ENCODE measurements at places on chromosomes 7 and 10.

- no peaks in the 10 kb centered on the region for H3K27me3 ChIP-seq
- no peaks in the 10 kb centered on the region for H3K4me1 ChIP-seq
- no peak overlapping the region for H3K4me3 ChIP-seq
- H3K27ac ChIP-seq: no peak overlapping the region
- H3K36me3 ChIP-seq: no peaks in the 10 kb centered on the region
- DNase-seq: no peak
Measured at GRCh38 chr10:82661701-82662100, 786.7 kb downstream of the NRG3 start.

- DNase-seq: no peak
- peaks cover 5% of the 10 kb centered on the region for H3K27me3 ChIP-seq
- no peaks in the 10 kb centered on the region for H3K4me1 ChIP-seq
- H3K4me3 ChIP-seq: no peak overlapping the region
- H3K36me3 ChIP-seq: no peaks in the 10 kb centered on the region
Measured at GRCh38 chr10:122702275-122702674, 2.6 kb upstream of the C10orf120 start.

- no peak for DNase-seq
- H3K4me3 ChIP-seq: no peak overlapping the region
- H3K4me1 ChIP-seq: no peaks in the 10 kb centered on the region
- H3K27ac ChIP-seq: no peak overlapping the region
- H3K36me3 ChIP-seq: no peaks in the 10 kb centered on the region
Measured at GRCh38 chr10:100810091-100810834, 64.9 kb downstream of the PAX2 start.

- H3K27ac ChIP-seq: no peak overlapping the region
- no peaks in the 10 kb centered on the region for H3K4me1 ChIP-seq
- H3K36me3 ChIP-seq: no peaks in the 10 kb centered on the region
- DNase-seq: no peak
- no peaks in the 10 kb centered on the region for H3K27me3 ChIP-seq
- H3K4me3 ChIP-seq: no peak overlapping the region
Measured at GRCh38 chr7:47803025-47803424, 145.2 kb downstream of the PKD1L1 start.

GRCh38 chr10:19713800-19714525 lies 102.3 kb upstream of the PLXDC2 start:
- no peaks in the 10 kb centered on the region for H3K4me1 ChIP-seq
- no peak overlapping the region for H3K27ac ChIP-seq
- no peak for DNase-seq
- no peak overlapping the region for H3K4me3 ChIP-seq
- no peaks in the 10 kb centered on the region for H3K27me3 ChIP-seq

DNA sequence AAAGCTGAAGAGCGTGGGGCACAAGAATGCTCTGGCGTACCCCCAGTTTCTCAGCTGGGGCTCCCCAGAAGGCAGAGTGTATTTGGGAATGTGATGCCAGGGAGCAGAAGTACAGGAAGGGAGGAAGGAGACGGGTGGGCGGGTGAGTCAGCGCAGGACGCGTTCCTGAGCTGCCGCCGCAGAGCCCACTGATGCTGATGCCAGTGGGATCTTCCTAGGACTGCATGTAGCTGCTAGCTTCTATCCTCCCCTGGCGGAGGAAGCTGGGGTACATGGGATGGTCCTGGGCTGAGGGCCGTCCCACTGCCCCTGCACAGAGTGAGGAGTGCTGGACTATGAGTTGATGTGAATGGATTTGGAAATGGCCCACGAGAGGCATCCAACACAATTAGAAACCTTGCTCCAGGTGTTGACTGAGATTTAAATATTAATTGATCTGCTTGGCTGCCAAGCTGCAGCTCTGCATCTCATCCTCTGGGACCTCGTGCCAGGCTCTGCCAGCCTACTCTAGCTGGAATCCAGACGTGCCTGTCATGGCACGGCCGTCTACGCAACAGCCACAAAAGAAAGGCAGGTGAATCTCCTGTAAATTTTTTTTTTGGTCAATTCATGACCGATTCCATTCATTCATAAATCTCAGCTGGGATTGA lies 66.2 kb upstream of the RHEB start:
- no peak overlapping the region for H3K4me3 ChIP-seq
- no peaks in the 10 kb centered on the region for H3K27me3 ChIP-seq
- no peak overlapping the region for H3K27ac ChIP-seq
- peaks cover 8% of the 10 kb centered on the region for H3K36me3 ChIP-seq
- DNase-seq: no peak

DNA sequence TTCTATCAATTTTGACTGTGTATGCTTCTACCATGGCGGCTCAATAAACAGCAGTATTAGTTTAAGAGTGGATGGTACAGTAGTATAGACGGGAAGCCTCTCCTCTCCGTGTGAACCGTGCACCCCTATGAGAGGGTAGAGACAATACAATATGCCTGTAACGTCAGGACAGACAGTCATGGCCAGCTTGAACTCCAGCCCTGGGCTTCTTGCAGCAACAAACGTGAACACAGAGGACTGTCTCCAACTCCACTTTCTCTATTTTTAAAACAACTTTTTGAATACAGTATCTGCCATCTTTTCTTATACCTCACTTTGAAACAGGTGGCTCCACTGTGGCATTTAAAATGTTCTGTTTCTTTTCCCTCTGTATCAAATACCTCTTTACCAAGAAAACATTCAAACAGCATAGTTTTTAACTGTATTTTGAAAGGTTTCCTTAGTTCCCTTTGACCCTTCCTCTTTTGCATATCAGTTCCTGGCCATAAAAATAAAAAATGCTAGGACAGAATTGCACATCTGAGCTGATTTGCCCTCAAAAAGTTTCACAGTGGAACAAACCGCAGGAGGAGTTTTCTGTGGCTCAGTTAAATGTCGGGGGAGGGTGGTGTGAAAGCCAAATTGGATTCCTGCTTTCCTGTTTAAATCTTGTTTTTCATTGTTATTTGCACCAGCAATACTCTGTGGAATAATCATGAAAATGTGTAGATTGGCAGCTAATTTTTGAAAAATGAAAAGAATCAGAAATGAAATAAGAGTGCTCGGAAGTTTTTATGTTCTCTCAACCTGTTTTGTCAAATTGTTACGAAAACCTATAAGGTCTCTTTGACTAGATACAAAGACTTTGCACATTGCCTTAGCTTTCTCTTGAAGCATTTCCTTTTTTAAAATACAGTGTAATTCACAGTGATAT lies 8.0 kb downstream of the IKZF1 start:
- no peaks in the 10 kb centered on the region for H3K27me3 ChIP-seq
- H3K27ac ChIP-seq: peak overlapping the region; percentile 100
- peaks cover 95% of the 10 kb centered on the region for H3K36me3 ChIP-seq

GRCh38 chr10:2476218-2476811 lies 591.0 kb upstream of the PFKP start:
- no peaks in the 10 kb centered on the region for H3K27me3 ChIP-seq
- no peaks in the 10 kb centered on the region for H3K36me3 ChIP-seq
- no peak overlapping the region for H3K27ac ChIP-seq
- no peaks in the 10 kb centered on the region for H3K4me1 ChIP-seq
- DNase-seq: no peak

- H3K4me3 ChIP-seq: peak overlapping the region; percentile 74
- H3K36me3 ChIP-seq: no peaks in the 10 kb centered on the region
- H3K27ac ChIP-seq: peak overlapping the region; percentile 56
Measured at GRCh38 chr7:48035967-48036478, 680 bp downstream of the C7orf57 start.

DNA sequence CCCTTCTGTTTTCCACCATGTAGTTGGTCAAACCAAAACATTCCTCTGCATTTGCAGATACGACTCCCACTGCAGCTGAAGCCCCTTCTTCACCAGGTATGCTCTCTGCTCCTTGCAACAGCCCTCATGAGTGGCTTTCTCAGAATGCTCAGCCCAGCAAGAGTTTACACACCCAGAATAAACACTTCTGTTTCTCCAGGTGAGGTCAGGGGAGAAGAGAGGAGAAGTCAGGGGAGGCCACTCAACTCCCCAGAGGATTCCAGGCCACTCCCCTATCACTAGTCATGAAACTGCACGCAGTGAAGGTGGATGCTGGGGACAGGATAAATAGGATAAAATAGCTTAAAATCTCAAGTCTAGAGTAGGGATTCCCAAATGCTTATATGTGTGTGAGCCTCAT lies 31.2 kb downstream of the CUZD1 start:
- H3K27me3 ChIP-seq: peaks cover 17% of the 10 kb centered on the region
- H3K27ac ChIP-seq: no peak overlapping the region

DNA sequence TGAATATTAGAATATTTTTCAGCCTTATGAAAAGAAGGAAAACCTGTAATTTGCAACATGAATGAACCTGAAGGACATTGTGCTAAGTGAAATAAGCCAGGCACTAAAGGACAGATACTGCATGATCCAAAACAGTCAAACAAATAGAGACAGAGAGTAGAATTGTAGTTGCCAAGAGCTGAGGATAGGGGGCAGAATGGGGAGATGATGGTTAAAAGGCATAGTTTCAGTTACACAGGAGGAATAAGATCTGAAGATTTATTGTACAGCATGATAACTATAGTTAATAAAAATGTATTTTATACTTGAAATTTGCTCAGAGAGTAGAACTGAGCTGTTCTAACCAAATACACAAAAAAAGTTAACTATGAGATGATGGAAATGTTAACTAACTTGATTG lies 149.0 kb upstream of the TMEM106B start:
- no peak for DNase-seq
- no peaks in the 10 kb centered on the region for H3K27me3 ChIP-seq
- H3K27ac ChIP-seq: no peak overlapping the region
- no peak overlapping the region for H3K4me3 ChIP-seq

- no peaks in the 10 kb centered on the region for H3K36me3 ChIP-seq
- no peak overlapping the region for H3K4me3 ChIP-seq
- H3K27me3 ChIP-seq: peaks cover 20% of the 10 kb centered on the region
- DNase-seq: no peak
- H3K4me1 ChIP-seq: peaks cover 9% of the 10 kb centered on the region
Measured at GRCh38 chr7:66505009-66505408, 123.7 kb upstream of the KCTD7 start.

GRCh38 chr7:97671571-97671970 lies 60.3 kb upstream of the TAC1 start:
- H3K36me3 ChIP-seq: no peaks in the 10 kb centered on the region
- peaks cover 3% of the 10 kb centered on the region for H3K27me3 ChIP-seq
- H3K4me3 ChIP-seq: no peak overlapping the region
- no peak for DNase-seq

- DNase-seq: no peak
- H3K36me3 ChIP-seq: no peaks in the 10 kb centered on the region
- H3K4me3 ChIP-seq: no peak overlapping the region
- H3K4me1 ChIP-seq: no peaks in the 10 kb centered on the region
- H3K27me3 ChIP-seq: no peaks in the 10 kb centered on the region
Measured at GRCh38 chr10:115606741-115607140, 513.6 kb downstream of the ATRNL1 start.

DNA sequence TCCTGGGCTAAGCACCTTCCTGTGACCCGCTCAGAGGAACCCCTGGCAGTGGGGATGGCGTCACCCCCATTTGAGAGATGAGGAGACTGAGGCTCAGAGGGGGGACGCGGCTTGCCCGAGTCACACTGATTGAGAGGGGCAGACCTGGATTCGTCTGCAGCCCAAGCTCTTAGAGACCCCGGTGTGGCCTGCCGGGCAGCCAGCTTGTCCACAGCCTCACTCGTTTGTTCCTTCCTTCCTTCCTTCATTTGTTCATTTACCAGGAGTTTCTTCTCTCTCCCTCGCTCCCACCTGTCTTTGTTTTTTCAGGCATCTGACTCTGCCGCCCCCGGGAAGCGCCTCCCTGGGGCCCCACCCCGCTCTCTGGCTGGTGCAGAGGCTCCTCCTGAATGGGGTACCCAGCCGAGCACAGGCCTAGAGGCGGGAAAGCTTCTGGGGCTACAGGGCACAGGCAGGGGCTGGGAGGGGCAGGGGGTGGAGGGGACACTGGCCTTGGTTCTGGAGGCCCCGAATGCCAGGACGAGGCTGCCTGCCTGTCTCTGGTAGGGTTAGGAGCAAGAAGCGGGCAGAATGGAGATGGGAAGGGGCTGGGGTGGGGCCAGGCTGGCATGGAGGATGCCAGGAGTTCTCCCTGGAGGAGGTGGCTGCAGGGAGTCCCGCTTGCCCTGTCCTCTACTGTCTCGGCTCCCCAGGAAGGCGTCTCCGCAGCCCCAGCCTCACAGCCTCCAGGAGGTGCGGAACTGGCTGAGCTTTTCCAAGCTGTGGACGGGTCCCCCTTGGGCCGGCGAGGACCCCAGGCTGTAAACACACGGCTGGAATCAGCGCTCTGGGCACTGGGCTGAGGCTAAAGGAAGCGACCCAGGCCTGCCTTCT lies 91.6 kb downstream of the UNCX start:
- no peak overlapping the region for H3K27ac ChIP-seq
- no peaks in the 10 kb centered on the region for H3K27me3 ChIP-seq
- no peaks in the 10 kb centered on the region for H3K36me3 ChIP-seq
- H3K4me3 ChIP-seq: no peak overlapping the region

DNA sequence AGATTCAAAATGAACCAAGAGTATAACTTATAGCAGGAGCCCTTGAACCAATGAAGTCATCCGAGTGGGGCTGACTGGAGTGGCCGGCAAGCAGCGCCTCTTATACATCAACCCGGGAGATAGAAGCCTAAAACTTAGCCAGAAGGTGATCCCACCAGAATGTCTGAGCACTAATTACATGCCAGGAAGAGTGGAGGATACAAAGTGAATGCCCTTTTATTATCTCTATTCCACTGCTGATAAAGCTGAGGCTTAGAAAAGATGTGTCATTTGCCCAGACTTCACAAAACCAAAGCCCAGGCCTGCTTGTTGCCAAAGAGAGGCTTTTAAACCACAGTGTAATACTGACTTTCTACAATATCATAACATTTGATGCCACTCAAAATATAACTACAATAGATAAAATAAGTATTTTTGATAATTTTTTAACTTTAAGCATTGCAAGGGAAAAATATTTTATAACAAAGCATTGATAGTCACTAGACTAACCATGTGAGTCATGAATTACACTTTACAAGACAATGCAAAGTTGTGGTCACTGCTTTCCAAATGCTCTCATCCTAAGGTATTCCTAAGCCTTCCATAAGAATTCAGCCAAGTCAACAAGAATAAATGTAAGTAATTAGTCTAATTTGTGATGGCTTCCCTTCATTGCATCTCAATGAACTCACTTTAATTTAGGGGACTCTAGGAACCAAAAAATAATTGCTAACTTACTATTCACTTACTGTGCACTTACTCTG lies 58.6 kb upstream of the ARID5B start:
- peaks cover 10% of the 10 kb centered on the region for H3K4me1 ChIP-seq
- no peak overlapping the region for H3K27ac ChIP-seq
- DNase-seq: no peak

DNA sequence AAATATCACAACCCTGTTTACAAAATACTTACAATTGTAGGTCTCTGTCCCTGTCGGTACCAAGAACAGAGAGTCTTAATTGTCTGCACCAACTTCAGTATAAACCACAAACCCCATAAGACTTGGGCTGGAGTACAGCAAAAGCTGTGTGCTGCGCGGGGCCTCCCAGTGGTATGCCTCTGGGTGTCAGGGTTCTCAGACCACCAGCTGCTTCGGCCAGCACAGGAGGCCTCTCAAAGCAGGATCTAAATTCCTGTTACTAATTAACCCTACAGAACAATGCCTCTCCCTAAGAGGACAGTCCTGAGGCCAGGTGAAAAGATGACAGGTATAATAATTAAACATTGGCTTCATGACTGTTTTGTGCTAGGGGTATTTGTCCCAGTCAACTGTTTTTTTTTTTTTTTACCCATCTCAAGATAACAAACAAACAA lies 957 bp upstream of the SVIL start:
- no peak overlapping the region for H3K4me3 ChIP-seq
- DNase-seq: peak; percentile 21
- H3K4me1 ChIP-seq: peaks cover 36% of the 10 kb centered on the region
